ENCODE measurements at places on chromosomes 13 and 19. TPM values are rescaled to one million over a fixed set of nuclear protein-coding genes. Genes with fewer than 3 reads are reported as not detected.

DNA sequence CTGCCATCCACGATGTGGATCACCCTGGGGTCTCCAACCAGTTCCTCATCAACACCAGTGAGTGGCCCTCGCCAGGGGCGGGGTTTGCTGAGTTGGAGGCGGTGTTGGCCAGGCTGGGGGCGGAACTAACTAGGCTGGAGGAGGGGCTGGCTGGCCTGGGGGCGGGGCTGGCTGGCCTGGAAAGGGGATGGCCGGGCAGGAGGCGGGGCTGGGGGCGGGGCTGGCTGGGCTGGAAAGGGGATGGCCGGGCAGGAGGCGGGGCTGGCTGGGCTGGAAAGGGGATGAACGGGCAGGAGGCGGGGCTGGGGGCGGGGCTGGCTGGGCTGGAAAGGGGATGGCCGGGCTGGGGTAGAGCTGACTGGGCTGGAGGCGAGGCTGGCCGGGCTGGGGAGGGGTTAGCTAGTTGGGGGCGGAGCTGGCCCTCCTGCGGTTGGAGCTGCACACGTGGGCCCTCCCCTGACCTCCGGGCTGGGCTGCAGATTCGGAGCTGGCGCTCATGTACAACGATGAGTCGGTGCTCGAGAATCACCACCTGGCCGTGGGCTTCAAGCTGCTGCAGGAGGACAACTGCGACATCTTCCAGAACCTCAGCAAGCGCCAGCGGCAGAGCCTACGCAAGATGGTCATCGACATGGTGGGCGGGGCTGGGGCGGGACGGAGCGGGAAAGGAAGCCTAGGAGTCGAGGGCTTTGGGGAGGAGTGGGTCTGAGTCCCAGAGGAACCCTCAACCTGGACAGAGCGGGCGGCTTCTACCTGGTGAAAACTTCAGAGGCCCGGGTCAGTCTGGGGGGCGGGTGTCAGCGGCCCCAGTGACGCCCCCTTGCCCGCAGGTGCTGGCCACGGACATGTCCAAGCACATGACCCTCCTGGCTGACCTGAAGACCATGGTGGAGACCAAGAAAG is 41.0 kb downstream of the PDE4A start:
- no peaks in the 10 kb centered on the region for H3K27me3 ChIP-seq
- H3K4me3 ChIP-seq: no peak overlapping the region
- no peak overlapping the region for H3K27ac ChIP-seq
- peak; percentile 97 for DNase-seq
- H3K36me3 ChIP-seq: no peaks in the 10 kb centered on the region

GRCh38 chr13:70520275-70521036 is 412.2 kb upstream of the KLHL1 start:
- H3K4me1 ChIP-seq: no peaks in the 10 kb centered on the region
- H3K4me3 ChIP-seq: no peak overlapping the region
- no peak for DNase-seq
- H3K27me3 ChIP-seq: no peaks in the 10 kb centered on the region
- no peak overlapping the region for H3K27ac ChIP-seq

Gene MTMR6
- total RNA-seq: 12.2 TPM

Gene FCAR
- not detected for total RNA-seq

DNA sequence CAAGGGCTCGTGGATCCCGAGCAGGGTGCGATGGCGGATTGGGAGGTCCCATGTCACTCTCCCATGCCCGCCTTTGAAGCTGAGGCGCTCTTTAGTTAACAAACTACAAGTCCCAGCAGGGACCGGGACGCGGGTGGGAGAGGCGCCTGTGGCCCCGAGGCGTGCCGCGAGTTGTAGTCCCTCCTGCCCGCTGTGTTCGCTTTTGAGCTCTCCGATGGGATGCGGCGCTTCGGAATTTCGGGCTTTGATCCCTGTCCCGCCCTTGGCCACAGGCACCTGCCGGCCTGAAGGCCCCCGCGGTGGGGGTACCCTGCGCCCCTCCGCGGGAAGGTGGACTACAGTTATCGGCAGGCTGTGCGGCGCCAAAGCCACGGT is 11.0 kb downstream of the CYTH2 start:
- peaks cover 14% of the 10 kb centered on the region for H3K4me1 ChIP-seq
- no peaks in the 10 kb centered on the region for H3K27me3 ChIP-seq
- peaks cover 7% of the 10 kb centered on the region for H3K36me3 ChIP-seq
- no peak overlapping the region for H3K27ac ChIP-seq
- DNase-seq: peak; percentile 40
- peak overlapping the region; percentile 73 for H3K4me3 ChIP-seq

GRCh38 chr13:67916650-67917049 is 686.5 kb upstream of the PCDH9 start:
- DNase-seq: no peak
- H3K27ac ChIP-seq: no peak overlapping the region
- H3K4me1 ChIP-seq: no peaks in the 10 kb centered on the region
- no peak overlapping the region for H3K4me3 ChIP-seq
- H3K36me3 ChIP-seq: no peaks in the 10 kb centered on the region
